Pancreas (tissue), 10 donors: ENCODE measurements at places on chromosomes 5 and 9. TPM values are rescaled to one million over a fixed set of nuclear protein-coding genes. Genes with fewer than 3 reads are reported as not detected.

Gene CLTA
- 57.9 TPM for total RNA-seq

Gene SLC4A9
- not detected for total RNA-seq

Gene PCDHB2
- total RNA-seq: 0.56 TPM

Gene OR1Q1
- not detected for total RNA-seq
